ENCODE measurements at places on chromosomes 12 and 14. TPM values are rescaled to one million over a fixed set of nuclear protein-coding genes. Genes with fewer than 3 reads are reported as not detected.

DNA sequence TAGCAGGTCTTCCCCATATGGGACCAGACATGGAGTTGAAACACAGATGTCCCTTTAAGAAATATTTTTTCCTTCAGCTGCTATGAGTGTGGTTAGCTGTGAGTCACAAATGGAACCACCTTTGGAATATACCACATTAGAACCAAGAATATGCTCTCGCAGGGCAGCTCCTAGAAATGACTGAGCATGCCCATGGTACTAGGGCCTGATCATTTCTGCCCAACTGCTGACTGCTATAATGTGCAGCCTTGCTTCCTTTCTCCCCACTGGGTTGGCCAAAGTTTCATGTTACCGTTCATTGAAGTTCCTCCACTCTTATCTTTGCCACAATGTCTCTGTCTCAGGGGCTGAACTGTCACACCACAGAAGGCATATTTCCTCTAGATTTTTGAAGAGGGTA lies 1074.6 kb downstream of the FLRT2 start:
- DNase-seq: no peak

- DNase-seq: no peak
These were observed 1.3 kb upstream of the NUDT14 start for GRCh38 chr14:105182296-105183020.

DNA sequence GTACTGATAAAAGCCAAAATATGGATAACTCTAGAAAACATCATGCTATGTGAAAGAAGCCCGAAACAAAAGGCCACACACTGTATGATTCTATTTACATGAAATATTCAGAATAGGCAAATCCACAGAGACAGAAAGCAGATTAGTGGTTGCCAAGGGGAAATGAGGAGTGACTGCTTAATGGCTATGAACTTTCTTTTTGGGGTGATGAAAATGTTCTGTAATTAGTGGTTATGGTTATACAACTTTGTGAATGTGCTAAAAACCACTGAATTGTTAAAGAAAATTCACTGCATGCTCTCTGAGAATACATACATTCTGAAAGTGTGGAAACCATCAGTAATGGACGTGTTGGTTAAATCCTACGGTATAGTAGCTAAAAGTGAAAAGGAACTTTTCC lies 39.9 kb upstream of the STON2 start:
- DNase-seq: no peak

GRCh38 chr12:3463921-3464320 lies 27.1 kb upstream of the PRMT8 start:
- DNase-seq: no peak

DNA sequence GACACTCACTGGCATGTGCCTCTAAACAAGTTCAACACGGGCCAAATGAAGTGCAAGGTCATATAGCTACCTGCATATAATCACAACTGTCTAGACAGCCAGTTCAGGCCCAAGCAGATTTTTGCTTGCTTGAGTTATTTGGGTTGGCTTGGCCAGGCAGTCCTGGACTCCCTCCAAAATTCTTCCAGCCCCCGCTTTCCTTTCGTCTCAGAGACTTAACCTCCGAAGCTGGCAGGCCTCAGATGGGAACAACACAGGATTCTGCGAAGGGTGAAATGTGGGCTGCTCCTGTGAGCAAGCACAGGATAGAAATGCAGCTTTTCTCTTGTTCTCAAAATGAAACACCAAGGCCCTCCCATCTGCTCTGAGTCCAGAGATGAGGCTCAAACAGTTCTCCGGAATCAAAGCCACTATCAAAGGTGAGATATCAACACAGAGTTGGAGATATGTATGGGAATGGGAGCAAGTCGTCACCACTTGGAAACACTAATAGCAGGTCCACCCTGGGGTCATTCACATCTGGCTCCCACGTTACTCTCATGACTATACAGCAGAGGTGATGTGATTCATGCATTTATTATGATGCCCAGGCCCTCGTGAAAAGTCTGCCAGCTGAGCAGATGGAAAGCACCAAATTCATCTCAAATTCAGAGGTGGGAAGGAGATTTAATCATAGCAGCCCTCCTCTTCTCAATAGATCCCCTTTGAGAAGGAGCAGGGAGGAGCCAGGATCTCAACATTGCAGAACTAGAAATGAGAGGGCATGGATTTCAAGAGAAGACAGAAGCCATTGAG lies 389.8 kb downstream of the NUAK1 start:
- peak; percentile 47 for DNase-seq

DNA sequence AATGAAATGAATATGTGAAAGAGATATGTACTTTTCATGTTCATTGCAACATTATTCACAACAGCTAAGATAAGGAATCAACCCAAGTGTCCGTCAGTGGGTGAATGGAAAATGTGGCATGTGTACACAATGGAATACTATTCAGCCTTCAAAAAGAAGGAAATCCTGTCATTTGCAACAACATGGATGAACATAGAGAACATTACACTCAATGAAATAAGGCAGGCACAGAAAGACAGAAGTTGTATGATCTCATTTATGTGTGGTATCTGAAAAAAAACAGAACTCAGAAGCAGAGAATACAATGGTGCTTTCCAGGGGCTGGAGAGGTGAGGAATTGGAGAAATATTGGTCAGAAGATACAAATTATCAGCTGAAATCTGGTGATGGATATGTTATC lies 54.0 kb downstream of the TAOK3 start:
- DNase-seq: no peak

GRCh38 chr12:90124914-90125313 lies 416.3 kb upstream of the ATP2B1 start:
- DNase-seq: no peak

GRCh38 chr14:71690478-71690877 lies 241.8 kb upstream of the RGS6 start:
- DNase-seq: no peak

DNA sequence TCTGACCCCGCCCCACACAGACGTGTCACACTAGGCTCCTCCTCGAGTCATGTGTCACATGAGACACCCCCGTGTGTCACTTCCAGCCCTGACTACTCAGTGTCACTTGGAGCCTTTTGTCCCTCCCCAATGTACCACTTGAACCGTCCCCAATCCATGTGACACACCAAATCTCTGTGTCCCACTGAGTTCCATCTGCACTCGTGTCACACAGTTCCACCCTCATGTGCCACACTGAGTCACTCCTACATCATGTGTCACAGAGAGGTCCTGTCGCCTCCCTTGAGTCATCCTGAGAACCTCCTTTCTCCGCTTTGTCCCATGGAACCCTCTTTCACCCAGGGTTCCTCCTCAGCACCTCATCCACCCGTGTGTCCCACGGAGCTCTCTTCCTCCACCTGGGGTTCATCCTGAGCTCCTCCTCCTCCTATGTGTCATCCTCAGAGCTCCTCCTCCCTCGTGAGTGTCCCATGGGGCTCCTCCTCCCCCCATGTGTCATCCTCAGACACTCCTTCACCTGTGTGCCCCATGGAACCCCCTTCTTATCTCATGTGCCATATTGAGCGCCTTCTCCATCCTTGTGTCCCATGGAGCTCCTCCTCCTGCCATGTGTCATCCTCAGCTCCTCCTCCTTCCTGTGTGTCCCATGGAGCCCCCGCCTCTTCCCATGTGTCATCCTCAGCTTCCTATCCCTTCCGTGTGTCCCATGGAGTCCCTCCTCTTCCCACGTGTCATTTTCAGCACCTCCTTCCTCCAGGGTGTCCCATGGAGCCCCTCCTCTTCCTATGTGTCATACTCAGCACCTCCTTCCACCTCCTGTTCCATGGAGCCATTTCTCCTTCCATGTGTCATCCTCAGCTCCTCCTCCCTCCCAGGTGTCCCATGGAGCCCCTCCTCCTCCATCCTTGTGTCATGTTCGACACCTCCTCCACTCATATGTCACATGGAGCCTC lies 32.0 kb downstream of the RTL1 start:
- DNase-seq: peak; percentile 32

GRCh38 chr14:22641846-22642245 lies 2.3 kb downstream of the OR6J1 start:
- DNase-seq: no peak

DNA sequence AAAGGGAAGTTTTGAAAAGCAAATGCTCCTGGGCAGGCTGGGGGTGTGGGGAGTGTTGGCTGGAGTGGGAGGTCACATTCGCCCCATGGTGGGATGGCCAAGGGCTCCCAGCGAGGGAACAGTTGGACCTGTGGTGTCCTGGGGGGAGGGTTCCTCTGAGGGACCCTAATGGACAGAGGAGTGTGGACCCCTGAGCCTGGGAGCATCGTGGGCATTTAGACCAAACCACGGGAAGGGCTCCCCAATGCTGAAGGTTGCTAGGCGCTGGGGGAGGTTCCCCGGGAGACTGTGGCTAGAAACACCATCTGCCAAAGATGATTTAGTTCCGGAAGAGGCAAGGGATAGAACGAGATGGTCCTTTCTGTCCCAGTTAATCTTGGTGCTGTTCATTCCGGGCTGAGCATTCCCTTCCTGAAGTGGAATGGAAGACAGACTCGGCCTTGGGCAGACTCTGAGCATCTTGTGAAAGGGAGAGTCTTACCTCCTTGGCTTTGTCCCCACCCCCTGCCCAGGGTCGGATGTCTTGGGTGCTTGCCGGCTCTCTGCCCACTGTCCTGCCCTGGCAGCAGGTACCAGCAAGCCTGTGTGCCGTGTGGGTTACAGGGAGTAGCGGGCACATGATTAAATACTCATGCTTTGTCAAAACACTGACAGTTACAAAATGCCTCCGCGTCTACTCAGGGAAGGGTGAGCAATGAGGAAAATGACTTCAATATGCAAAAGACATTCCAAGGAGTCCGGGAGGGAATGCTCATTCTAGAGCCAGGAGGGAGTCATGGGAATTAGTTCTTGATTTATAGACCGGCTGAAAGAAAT lies 215.9 kb downstream of the CACNA1C start:
- no peak for DNase-seq

DNA sequence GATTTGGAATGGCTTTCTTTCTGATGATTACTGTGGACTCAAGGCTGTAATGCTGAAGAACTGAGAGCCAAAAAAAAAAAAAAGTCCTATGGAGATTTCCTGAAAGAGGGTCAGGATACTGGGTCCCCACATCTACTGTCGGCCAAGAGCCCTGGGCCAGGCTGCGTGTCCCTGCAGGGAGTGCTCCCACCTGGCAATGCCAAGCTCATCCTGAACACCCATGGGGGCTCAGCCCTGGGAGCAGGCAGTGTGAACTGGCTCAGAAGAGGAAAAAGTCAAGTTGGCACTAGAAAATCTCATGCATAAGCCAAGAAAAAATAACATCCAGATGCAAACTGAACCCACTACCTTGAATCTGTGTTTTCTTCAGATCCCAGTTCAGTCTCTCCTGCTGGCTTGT lies 35.0 kb upstream of the SMOC1 start:
- DNase-seq: no peak

DNA sequence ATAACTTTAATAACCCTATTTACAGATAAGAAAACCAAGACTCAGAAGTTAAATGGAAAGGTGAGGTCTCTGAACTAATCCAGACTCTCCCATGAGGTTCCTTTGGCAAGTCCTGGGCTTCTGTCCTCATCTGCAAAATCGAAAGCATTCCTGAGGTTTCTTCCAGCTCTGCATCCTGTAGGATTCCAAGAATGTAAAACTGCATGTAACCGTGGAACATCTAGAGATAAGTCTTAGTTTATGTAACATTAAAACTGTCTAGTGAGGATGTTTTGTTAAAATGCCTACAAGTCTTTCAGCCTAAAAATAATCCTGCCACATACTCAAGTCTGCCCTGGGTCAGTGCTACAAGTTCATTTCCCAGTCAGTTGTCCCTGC lies 7.3 kb upstream of the ITFG2 start:
- DNase-seq: no peak

GRCh38 chr12:45915405-45915804 lies 75.0 kb downstream of the SCAF11 start:
- no peak for DNase-seq

GRCh38 chr14:94309721-94310120 lies 13.4 kb downstream of the SERPINA6 start:
- DNase-seq: no peak

DNA sequence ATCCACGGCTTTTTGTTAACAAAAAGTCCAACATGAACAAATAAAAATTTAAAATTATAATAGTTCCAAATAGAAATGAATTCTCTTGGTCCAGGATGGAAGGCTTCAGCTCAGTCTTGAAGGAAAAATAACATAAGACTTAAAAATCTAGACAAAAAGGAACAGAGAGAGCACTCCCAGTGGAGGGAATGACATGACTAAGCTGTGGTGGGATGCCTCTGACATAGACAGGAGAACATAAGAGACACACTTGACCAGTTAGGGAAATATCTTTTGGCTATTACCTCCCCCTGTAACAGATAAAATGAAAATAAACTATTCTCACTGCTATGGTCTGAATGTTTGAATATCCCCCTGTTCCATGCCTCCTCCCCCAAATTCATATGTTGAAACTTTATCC lies 106.8 kb downstream of the BBS10 start:
- DNase-seq: no peak

- no peak for DNase-seq
These were observed 5.1 kb upstream of the DYRK4 start for GRCh38 chr12:4556735-4557530.

DNA sequence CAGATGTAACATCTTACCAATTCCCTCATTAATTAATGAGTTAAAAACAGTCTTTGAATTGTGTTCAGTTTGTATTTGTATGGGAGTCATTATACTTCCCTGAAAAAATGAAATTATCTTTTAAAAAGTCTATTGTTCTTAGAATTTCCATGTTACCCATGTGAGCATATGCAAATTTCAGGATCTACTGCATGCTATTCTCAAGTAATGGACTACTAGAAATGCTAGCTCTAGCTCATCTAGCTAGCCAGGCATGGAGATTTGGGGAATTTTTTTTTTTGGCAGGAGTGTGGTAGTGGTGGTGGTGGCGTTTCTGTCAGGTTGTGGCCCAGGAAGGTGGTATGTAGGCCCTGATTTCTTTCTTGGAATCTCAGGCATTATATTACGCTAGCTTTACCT lies 218.4 kb downstream of the AEBP2 start:
- no peak for DNase-seq

Gene PPTC7
- 24.4 TPM for total RNA-seq

Gene TMEM63C
- total RNA-seq: 0.24 TPM

Gene OTOGL
- 0.12 TPM for total RNA-seq

Gene SDSL
- 1.7 TPM for total RNA-seq

Gene ACOT4
- total RNA-seq: 0.36 TPM

Gene FOXM1
- 2.5 TPM for total RNA-seq

Gene CISTR
- not detected for total RNA-seq

Gene B4GALNT3
- total RNA-seq: 4.2 TPM

Gene LRP6
- 46.2 TPM for total RNA-seq

Gene C1S
- total RNA-seq: 1,201 TPM

Gene KLRC3
- total RNA-seq: not detected

Gene BRI3BP
- 3.1 TPM for total RNA-seq

Gene LALBA
- total RNA-seq: not detected

Gene ANKS1B
- 12.6 TPM for total RNA-seq

Gene KCNH5
- total RNA-seq: not detected
